ENCODE measurements at places on chromosomes 2 and 18.
A peak's percentile ranks its signal among the peaks of the same experiment; 100 is the strongest.

GRCh38 chr2:183038341-183039300 lies at the start of gene NCKAP1:
TSS of gene NCKAP1 (minus strand) at chr2:183038457. CDS start at chr2:183038099, 358 bp downstream.
- DNase-seq: peak; percentile 86

DNA sequence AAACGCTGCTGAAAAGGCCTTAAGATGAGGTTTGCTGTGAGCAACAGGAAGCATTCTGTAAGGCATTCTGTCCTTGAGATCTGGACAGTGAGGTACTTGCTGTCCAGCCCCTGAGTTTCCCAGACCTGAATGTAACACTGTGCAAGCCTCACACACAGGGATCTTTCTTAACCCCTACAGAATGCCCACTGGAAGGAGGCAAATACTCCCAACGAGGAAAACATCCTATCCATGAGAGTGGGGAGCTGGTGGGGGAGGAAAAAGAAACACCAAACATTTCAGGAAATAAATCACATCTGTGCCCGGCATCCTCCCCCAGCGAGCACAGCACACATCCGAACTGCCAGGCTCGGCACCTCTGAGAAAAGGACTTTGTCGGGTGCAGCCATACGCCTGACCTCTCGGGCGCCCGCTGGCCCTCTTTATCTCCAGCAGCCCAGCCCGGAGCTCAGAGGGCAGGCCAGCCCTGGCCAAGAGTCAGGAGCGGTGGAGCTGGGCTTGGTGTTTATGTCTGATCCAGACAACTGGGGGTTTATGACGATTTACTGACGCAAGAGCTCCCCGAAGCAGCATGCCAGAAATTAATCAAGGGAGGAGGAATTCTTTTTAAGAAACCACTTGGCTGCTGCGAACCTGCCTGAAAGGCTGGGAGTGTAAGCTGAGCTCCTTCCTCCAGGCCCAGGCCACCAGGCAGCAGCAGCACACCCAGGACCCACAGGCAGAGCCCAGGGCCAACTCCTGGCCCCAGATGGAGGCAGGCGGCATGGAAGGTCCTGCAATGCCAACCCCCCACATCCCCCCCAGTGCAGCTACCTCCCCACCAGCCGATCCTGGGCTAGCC lies 72.2 kb downstream of the HDAC4 start:
- DNase-seq: peak; percentile 92

DNA sequence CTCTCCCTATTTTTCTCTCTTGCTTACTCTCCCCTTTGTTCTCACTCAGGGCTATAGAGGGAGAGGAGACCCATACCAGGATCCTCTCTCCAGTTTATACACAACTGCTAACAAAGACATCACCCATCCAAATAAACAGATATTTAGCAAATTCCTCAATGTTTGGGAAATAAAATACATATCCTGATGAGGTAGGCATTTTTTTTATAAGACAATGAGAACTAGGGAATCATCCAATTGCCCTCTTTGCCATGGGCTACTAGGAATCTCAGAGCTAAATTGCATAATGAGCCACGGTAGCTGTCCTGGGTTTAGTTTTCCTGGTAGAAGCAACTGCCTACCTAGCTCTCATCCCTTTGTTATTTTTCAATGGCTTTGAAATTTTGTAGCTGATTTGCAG lies 27.1 kb downstream of the CAPN14 start:
- DNase-seq: no peak

GRCh38 chr2:126644630-126645191 lies 11.2 kb upstream of the GYPC start:
- DNase-seq: no peak

DNA sequence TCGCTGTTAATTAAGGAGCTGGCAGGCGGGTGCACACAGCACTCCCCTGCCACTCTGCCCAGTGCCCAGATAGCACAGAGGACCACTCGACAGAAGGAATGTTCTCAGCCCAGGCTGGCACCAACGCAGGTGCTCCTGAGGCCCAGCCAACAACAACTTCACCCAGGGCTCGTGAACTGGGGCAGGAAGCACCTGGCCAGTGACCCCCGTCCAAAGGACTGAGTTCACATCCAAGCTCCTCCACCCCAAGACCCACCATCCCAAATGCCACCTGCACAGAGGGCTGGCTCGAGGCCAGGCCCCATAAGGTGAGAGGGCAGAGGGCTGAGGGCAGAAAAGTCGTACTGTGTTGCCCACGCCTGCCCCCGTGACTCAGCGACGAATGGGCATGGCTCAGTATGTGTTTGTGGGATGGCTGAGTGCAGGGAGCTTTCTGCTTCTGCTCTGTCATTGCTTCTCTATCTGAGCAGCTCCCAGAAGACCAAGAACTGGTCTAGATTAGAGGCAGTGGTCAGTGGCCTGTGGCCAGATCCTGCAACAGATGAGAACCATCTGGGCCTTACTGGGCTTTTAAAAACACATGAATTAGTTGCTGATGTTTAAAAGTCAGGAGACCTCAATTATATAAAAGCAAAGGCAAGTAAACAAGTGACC lies 68.4 kb downstream of the POLR1A start:
- DNase-seq: peak; percentile 78

- peak; percentile 22 for DNase-seq
These were observed 154.9 kb upstream of the KYNU start for GRCh38 chr2:142722569-142722968.

GRCh38 chr2:35168351-35168750 lies 1187.2 kb upstream of the CRIM1 start:
- DNase-seq: no peak

DNA sequence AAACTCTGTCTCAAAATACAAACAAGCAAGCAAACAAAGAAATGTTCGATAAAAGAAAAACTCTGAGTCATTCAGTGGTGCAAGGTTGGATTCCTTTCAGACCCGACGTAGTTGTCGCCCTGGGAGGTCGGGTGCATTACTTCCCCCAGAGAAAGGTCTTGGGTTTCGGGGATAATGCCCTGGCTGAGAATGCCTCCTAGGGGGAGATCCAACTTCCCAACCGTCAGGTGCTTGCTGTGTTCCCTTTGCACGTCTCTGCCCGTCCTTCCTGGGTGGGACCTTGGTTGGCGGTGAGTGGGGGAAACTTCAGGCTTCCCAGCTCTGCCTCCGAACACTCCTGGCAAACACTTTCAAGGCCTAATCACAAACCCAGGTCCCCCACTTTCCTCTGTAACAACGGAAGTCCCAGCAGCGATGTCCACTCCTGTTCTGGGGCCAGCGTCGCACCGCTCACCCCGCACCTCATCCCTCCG lies 609 bp downstream of the TPGS2 start:
- peak; percentile 62 for DNase-seq

DNA sequence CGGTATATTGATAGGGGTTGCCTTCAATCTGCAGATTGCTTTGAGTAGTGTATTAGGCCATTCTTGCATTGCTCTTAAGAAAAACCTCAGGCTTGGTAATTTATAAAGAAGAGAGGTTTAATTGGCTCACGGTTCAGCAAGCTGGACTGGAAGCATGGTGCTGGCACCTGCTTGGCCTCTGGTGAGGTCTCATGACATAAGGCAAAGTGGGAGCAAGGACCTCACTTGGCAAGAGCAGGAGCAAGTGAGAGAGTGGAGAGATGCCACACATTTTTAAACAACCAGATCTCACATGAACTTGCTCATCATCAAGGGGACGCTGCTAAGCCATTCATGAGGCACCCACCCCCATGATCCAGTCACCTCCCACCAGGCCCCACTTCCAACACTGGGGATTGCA lies 4.9 kb downstream of the MAP3K2 start:
- no peak for DNase-seq

GRCh38 chr2:119478188-119478977 lies 45.9 kb downstream of the SCTR start:
- no peak for DNase-seq

- no peak for DNase-seq
These were observed 27.2 kb downstream of the PPP3R1 start for GRCh38 chr2:68225119-68225632.

DNA sequence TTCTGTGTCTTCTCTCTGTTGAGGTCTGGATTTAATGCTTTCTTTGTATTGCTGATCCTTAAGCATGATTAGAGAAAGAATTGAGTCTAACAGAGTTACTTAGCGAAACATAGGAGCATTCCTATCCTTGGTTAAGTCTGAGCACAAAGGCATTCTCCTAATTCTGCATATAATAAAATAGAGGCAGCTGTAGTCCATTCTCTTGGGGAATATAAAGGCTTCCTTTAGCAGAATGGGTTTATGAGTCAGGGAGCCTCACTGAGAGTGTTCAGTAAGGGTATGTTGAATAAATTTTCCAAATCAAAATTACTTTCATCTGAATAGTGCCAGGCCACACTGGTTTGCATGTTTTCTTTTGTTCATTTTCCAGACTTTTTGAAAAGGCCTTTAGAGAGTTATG lies 101.5 kb downstream of the GALNT1 start:
- peak; percentile 64 for DNase-seq

GRCh38 chr2:3899536-3900155 lies 196.3 kb downstream of the DCDC2C start:
- DNase-seq: no peak

DNA sequence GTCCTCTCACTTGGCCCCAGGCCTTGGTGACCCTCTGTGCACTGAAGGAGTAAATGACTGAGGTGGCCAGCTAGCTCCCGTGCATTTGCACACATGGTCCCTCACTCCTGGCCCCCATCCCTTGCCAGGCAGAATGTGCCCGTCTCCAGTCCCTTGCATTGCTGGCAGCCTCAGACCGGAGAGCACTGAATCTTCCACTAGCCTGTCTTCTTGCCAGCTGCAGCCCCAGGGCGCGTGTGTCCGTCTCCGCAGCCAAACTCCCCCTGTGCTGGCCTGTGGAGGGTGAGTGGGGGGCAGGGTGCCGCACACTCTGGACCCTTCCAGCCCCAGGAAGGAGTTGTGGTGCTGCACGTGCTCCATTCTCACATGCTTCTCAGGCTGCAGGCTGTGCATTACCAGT lies 35.9 kb downstream of the INPP4A start:
- DNase-seq: no peak

Measured in fibroblast of upper back skin (primary cell).